ENCODE measurements at places on chromosomes 12 and 14.

GRCh38 chr12:26648584-26648983, 184.4 kb downstream of the ITPR2 start:
- DNase-seq = peak; percentile 79

DNA sequence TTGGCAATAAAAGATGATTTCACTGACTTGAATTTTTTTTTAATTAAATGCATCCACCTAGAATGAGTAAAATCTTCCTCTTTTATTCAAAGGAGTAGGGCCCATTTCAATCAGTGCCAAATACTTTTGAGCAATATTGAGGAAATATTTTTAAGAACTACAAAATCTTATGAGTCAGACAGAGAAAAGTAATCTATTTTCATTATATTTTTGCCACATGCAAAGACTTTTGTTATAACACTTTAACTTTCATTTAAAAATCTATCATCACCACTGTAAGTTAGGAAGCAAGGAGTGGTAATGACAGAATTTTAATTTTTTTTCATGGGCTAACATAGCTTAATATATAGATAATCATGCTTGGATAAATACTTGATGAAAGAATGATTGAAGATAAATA, 345.2 kb upstream of the KITLG start:
- DNase-seq = no peak

- DNase-seq = no peak
Measured at GRCh38 chr12:82174383-82174782, 183.8 kb downstream of the CCDC59 start.

GRCh38 chr14:75363570-75364227, 64.1 kb upstream of the JDP2 start:
- DNase-seq = no peak

DNA sequence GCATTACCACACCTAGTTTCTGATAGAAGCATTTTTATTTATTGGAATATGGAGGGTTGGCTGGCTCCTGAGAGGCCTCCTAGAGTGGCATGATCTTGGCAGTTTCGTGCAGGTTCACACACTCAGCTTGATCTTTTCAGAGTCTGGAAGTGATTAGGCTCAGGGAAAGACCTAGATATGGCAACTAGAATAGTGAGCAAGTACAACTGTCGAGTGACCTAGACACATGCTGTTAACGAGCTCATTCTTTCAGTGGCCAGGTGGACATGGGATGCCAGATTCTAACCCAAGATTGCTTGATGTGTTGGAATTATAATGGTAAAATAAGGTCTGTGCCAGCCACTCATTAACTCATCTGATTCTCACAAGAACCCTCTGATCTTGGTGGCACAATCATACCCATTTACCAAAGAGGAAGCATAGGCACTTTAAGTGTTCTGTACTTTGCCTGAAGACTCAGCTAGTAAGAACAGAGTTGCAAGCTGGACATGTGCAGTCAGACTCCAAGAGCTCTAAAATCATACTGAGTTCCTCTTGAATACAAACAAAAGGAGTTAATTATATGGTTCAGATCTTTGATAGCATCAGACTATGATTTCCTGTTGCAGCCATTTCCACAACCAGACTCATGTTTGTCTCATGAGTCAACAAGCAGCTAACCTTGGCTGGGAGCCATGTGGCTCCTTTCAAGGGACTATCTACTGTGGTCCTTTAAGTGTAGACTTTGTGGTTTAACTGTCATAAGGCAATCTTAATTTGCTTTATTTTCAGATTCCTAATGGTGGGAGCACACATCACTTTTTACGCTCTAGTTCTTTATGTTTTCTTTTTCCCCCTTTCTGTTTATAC, 144.2 kb downstream of the PLEKHA5 start:
- peak; percentile 97 for DNase-seq

Data from astrocyte of the cerebellum (primary cell).